ENCODE measurements at places on chromosomes 2 and 18. TPM values are rescaled to one million over a fixed set of nuclear protein-coding genes. Genes with fewer than 3 reads are reported as not detected.

Gene NEU2
- total RNA-seq = not detected

Gene VWA3B
- not detected for total RNA-seq

Gene OBSL1
- total RNA-seq = 8.9 TPM

Gene MYOM1
- 1.9 TPM for total RNA-seq

Gene CYP26B1
- 0.06 TPM for total RNA-seq

Gene GPN1
- 43.0 TPM for total RNA-seq

Gene MYO3B
- 0.27 TPM for total RNA-seq

Gene CERKL
- not detected for total RNA-seq

Gene ADCYAP1
- not detected for total RNA-seq

Gene ZNF397
- 18.3 TPM for total RNA-seq

Gene STK17B
- total RNA-seq = 240 TPM

Gene NEU4
- 1.1 TPM for total RNA-seq

Gene ACMSD
- not detected for total RNA-seq

Gene SLC40A1
- total RNA-seq = 4.6 TPM

Gene DNAH6
- 0.20 TPM for total RNA-seq

Gene C2orf78
- total RNA-seq = not detected

Gene RAD51AP2
- not detected for total RNA-seq

Gene MYL1
- total RNA-seq = not detected

Gene KCNS3
- not detected for total RNA-seq

Gene IL36A
- total RNA-seq = not detected

Gene TMEM247
- total RNA-seq = not detected

Gene HOXD13
- not detected for total RNA-seq

Gene OR6B2
- total RNA-seq = not detected

Gene MTX2
- 24.8 TPM for total RNA-seq

Gene GLI2
- total RNA-seq = not detected

Gene CRYGC
- not detected for total RNA-seq

Gene CYP1B1
- total RNA-seq = 41.7 TPM

Gene SETBP1
- 1.2 TPM for total RNA-seq

Gene SP140
- 75.8 TPM for total RNA-seq

Gene LYG2
- total RNA-seq = not detected

Gene TDRD15
- not detected for total RNA-seq

Gene SLC9A2
- not detected for total RNA-seq

Gene SLC30A3
- total RNA-seq = 0.88 TPM

Gene GAREM2
- total RNA-seq = 10.4 TPM

Gene PMAIP1
- 52.6 TPM for total RNA-seq

Gene COPS9
- total RNA-seq = 97.6 TPM

Gene SESTD1
- total RNA-seq = 15.4 TPM

Gene TRIP12
- 213 TPM for total RNA-seq

Gene HOXD12
- not detected for total RNA-seq

Gene SNORC
- 1.3 TPM for total RNA-seq

Gene SCTR
- not detected for total RNA-seq

Gene MATN3
- total RNA-seq = not detected

Gene ABCB11
- total RNA-seq = not detected

Gene SPATS2L
- total RNA-seq = 27.7 TPM

Gene RAX
- not detected for total RNA-seq

Gene BOD1L2
- total RNA-seq = not detected

Gene DES
- not detected for total RNA-seq

Gene FHOD3
- not detected for total RNA-seq

Gene SIX3
- not detected for total RNA-seq

Measured in activated naive CD4-positive, alpha-beta T cell treated with anti-CD3 and anti-CD28 coated beads, Interleukin-2, amount 50 U/mL, for 72 hours (primary cell).